IMR-90 (cell line): ENCODE measurements at places on chromosomes 5 and 9. TPM values are rescaled to one million over a fixed set of nuclear protein-coding genes. Genes with fewer than 3 reads are reported as not detected.

DNA sequence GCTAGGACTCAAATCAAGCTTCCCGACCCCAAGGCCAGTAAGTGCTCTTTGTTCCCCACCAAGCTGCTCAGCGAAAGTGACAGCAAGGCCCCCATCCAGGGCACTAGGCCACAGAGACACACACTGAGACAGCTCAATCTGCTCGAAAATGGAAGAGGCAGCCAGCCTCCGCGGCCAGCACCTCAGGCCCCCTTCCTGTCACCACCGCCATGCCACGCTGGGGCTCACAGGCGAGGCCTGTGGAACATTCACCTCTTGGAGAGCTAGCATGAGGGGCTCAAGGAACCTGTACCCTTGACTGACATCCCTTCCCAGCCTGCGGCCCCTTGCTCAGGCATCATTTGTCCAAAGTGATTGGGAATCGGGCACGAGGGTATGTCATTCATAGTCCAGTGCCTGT is 71.4 kb downstream of the PAX5 start:
- H3K4me1 ChIP-seq, result no peaks in the 10 kb centered on the region
- H3K36me3 ChIP-seq, result no peaks in the 10 kb centered on the region
- no peak overlapping the region for H3K27ac ChIP-seq

DNA sequence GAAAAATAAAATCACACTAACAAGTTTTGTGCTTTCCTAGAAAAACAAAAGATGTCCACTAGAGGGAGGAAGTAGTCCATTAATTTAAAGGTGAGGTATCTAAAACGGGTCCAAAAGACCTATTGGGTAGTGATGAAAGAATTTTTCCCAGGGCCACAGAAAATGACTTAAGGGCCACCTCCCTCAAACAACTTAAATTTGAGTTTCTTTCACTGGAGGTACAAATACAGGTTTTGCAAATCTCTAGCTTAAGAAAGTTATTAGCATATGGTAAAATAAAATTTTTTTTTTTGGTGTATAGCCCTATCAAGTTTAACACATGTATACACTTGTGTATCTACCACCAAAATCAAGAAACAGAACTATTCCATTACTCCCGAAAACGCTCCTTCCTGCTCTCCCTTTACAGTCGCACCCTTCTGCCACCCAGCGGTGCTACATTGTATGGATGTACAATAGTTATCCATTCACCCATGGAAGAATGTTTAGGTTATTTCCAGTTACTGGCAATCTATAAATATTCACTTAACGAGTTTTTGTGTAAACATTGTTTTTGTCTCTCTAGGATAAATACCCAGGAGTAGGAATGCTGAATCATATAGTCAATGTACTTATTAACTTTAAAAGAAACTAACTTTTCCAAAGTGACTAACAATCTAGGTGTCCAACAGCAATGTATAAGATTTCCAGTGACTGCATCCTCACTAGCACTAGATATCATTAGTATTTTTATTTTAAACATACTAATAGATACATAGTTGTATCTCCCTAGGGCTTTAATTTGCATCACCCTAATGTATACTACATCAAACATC is 21.9 kb downstream of the DEPDC1B start:
- peak overlapping the region; percentile 29; the same call in 1 of the 2 replicates for H3K27ac ChIP-seq
- H3K27me3 ChIP-seq, result no peaks in the 10 kb centered on the region
- H3K4me1 ChIP-seq, result peaks cover 6% of the 10 kb centered on the region; the same call in 1 of the 2 replicates
- no peaks in the 10 kb centered on the region for H3K36me3 ChIP-seq

DNA sequence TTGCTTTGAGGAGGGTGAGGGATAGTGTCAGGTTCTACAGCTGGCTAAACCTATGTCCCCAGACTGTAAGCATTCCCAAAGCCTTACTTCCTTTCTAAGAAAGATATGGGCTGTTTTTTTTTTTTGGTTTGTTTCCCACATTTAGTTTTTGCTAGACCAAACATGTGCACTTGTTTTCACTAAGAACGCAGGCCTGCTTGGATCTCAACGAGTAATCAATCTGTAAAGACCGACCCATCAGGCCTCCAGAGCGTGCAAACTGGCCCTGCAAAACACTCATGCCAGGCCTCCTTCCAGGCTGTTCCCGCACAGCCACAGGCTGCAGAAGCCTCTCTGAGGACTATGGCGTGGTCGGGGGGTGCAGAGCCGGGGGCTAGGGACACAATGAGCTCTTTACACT is 304.8 kb upstream of the PANK3 start:
- peaks cover 1% of the 10 kb centered on the region; the same call in 1 of the 2 replicates for H3K27me3 ChIP-seq
- H3K4me1 ChIP-seq, result no peaks in the 10 kb centered on the region
- H3K4me3 ChIP-seq, result no peak overlapping the region
- H3K27ac ChIP-seq, result no peak overlapping the region
- no peak for DNase-seq

Gene LCNL1
- not detected in 2 replicates for total RNA-seq

Gene SLC34A3
- total RNA-seq, result not detected in 2 replicates

Gene DDX46
- 26.0 and 31.9 TPM in 2 replicates for total RNA-seq

DNA sequence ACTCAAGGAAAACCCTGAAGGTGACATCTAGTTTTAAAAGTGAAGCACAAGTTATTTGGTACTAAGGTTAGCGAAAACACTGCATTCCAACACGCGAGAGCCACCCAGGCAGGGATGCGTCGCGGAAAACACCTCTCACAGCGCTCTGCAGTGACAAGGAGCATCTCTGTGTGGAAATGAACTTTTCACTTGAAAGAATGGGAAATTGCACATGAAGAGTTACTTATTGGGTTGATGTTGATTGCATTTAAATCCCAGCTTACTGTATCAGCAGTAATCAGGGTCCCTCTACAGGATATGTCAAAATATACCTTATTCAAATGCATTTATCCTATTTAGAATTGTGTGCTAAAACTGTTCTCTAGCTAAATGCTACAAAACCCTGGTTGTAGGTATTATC is 144.4 kb downstream of the BNC2 start:
- peaks cover 4% of the 10 kb centered on the region for H3K36me3 ChIP-seq
- no peaks in the 10 kb centered on the region for H3K27me3 ChIP-seq
- peak overlapping the region; percentile 19; the same call in 1 of the 2 replicates for H3K4me3 ChIP-seq
- H3K27ac ChIP-seq, result peak overlapping the region; percentile 99

- no peaks in the 10 kb centered on the region for H3K36me3 ChIP-seq
- H3K27me3 ChIP-seq, result peaks cover 31% of the 10 kb centered on the region
- H3K4me3 ChIP-seq, result no peak overlapping the region
- DNase-seq, result no peak
- no peak overlapping the region for H3K27ac ChIP-seq
Observed at GRCh38 chr5:133193794-133194193, 142.0 kb downstream of the HSPA4 start.

Gene BASP1
- 39.6 and 70.5 TPM in 2 replicates for total RNA-seq

GRCh38 chr5:53090229-53090628 is 19.3 kb downstream of the MOCS2 start:
- H3K27ac ChIP-seq, result 0 out of 2 replicates have a peak overlapping the region, but pooled peaks have one; percentile 36
- H3K4me1 ChIP-seq, result peaks cover 14% of the 10 kb centered on the region
- no peak overlapping the region for H3K4me3 ChIP-seq
- no peaks in the 10 kb centered on the region for H3K27me3 ChIP-seq

DNA sequence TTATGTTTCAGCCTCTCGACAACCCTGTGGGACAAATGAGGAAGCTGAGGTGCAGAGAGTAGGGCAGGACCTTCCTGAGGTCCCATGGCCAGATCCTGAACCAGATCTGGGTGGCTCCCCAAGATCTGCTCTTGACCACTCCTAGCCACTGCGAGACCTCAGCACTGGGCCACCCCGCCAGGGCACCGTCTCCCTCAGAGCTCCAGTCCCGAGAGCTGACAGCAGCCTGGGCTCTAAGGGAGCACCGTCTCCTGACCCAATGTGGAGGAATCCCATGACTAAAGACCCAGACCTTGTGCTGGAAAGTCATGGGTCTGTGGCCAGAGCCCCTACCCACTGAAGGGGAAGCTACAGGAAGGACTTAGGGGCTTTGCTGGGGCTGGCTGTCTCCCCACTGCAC is 4.5 kb upstream of the LMX1B start:
- no peaks in the 10 kb centered on the region for H3K36me3 ChIP-seq
- no peak for DNase-seq
- H3K4me1 ChIP-seq, result no peaks in the 10 kb centered on the region
- no peak overlapping the region for H3K4me3 ChIP-seq

- no peak overlapping the region for H3K27ac ChIP-seq
- H3K4me3 ChIP-seq, result no peak overlapping the region
- DNase-seq, result peak; percentile 46
- H3K36me3 ChIP-seq, result no peaks in the 10 kb centered on the region
- H3K27me3 ChIP-seq, result no peaks in the 10 kb centered on the region
- H3K4me1 ChIP-seq, result peaks cover 6% of the 10 kb centered on the region; the same call in 1 of the 2 replicates
Observed at GRCh38 chr9:18568973-18569372, 95.0 kb downstream of the ADAMTSL1 start.

Gene C9
- not detected in 2 replicates for total RNA-seq

Gene SNCAIP
- total RNA-seq, result 19.0 and 22.5 TPM in 2 replicates

GRCh38 chr9:137682428-137683105 is 63.8 kb downstream of the EHMT1 start:
- peaks cover 2% of the 10 kb centered on the region; the same call in 1 of the 2 replicates for H3K36me3 ChIP-seq
- no peaks in the 10 kb centered on the region for H3K27me3 ChIP-seq
- peaks cover 16% of the 10 kb centered on the region for H3K4me1 ChIP-seq
- no peak for DNase-seq
- no peak overlapping the region for H3K27ac ChIP-seq
- no peak overlapping the region for H3K4me3 ChIP-seq

- peak; percentile 75 for DNase-seq
- H3K4me1 ChIP-seq, result peaks cover 36% of the 10 kb centered on the region
- H3K4me3 ChIP-seq, result no peak overlapping the region
- H3K27me3 ChIP-seq, result no peaks in the 10 kb centered on the region
- peaks cover 65% of the 10 kb centered on the region for H3K36me3 ChIP-seq
- H3K27ac ChIP-seq, result peak overlapping the region; percentile 13; the same call in 1 of the 2 replicates
Observed at GRCh38 chr5:14463629-14464028, 118.0 kb upstream of the OTULINL start.

Gene FAM200C
- 6.3 and 6.7 TPM in 2 replicates for total RNA-seq

Gene IFNA21
- not detected in 2 replicates for total RNA-seq

GRCh38 chr5:174877987-174878386 is 153.6 kb downstream of the MSX2 start:
- no peak for DNase-seq
- no peak overlapping the region for H3K27ac ChIP-seq
- H3K36me3 ChIP-seq, result no peaks in the 10 kb centered on the region
- H3K27me3 ChIP-seq, result no peaks in the 10 kb centered on the region
- H3K4me1 ChIP-seq, result no peaks in the 10 kb centered on the region

GRCh38 chr9:8555762-8556500 is 756.4 kb upstream of the DMAC1 start:
- H3K4me1 ChIP-seq, result no peaks in the 10 kb centered on the region
- no peaks in the 10 kb centered on the region for H3K36me3 ChIP-seq
- no peaks in the 10 kb centered on the region for H3K27me3 ChIP-seq

- H3K27ac ChIP-seq, result no peak overlapping the region
- H3K36me3 ChIP-seq, result peaks cover 6% of the 10 kb centered on the region; the same call in 1 of the 2 replicates
- DNase-seq, result no peak
- H3K27me3 ChIP-seq, result no peaks in the 10 kb centered on the region
Observed at GRCh38 chr5:179255527-179256327, 89.5 kb downstream of the ADAMTS2 start.

Gene SLC1A3
- total RNA-seq, result 0.56 and 1.3 TPM in 2 replicates

DNA sequence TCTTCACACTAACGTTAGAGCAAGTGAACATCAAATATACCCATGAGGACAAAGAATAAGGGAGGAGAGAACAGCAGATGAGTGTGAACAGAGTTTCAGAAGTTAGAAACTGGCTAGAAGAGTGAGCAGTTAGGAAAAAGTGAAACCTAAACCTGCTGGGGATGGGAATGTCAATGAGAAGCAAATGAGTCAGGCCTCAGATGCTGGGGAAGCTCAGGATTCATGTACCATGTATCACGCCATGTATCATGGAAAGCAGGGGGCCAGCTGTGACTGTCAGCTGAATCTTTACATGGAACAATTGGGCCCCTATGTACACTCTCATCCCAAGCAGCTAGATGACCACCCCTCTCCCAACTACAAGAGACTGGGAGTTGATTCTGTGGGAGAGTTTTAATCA is 16.2 kb downstream of the GDF9 start:
- peaks cover 3% of the 10 kb centered on the region; the same call in 1 of the 2 replicates for H3K4me1 ChIP-seq
- no peak overlapping the region for H3K4me3 ChIP-seq
- H3K36me3 ChIP-seq, result no peaks in the 10 kb centered on the region
- no peaks in the 10 kb centered on the region for H3K27me3 ChIP-seq
- H3K27ac ChIP-seq, result no peak overlapping the region
- peak; percentile 84 for DNase-seq

- peaks cover 5% of the 10 kb centered on the region for H3K4me1 ChIP-seq
- H3K27me3 ChIP-seq, result peaks cover 46% of the 10 kb centered on the region
- no peak for DNase-seq
- no peaks in the 10 kb centered on the region for H3K36me3 ChIP-seq
- no peak overlapping the region for H3K4me3 ChIP-seq
- no peak overlapping the region for H3K27ac ChIP-seq
Observed at GRCh38 chr9:107024193-107024592, 161.2 kb downstream of the ZNF462 start.

Gene CENPP
- 1.4 and 3.6 TPM in 2 replicates for total RNA-seq

Gene WDR38
- not detected in 2 replicates for total RNA-seq

DNA sequence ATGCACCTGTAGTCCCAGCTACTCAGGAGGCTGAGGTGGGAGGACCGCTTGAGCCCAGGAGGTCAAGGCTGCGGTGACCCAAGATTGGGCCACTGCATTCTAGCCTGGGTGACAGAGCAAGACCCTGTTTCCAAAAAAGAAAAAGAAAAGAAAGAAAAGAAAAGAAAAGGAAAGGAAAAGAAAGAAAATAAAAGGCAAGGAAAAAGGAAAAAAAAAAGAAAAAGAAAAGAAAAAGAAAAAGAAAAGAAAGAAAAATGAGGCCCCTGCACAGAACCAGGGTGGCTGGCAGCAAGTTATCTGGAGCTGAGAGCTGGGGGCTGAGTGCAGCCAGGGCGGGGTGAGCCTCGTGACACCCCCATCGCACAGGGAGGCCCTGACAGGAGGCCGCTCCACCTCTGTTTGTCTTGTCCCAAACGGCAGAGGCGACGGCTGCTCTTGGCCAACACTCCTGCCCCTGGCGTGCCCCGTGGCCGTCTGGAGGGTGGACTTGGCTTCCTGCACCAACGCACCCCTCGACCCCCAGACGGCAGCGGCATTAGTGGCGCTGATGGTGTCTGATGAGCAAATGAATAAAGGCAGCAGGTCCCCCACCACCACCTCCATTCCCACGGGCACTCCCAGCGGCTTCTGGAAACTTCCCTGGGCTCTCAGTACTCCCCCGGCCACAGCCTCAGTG is 16.7 kb downstream of the EXD3 start:
- no peaks in the 10 kb centered on the region for H3K36me3 ChIP-seq
- no peak overlapping the region for H3K27ac ChIP-seq
- DNase-seq, result no peak
- no peak overlapping the region for H3K4me3 ChIP-seq
- no peaks in the 10 kb centered on the region for H3K27me3 ChIP-seq

DNA sequence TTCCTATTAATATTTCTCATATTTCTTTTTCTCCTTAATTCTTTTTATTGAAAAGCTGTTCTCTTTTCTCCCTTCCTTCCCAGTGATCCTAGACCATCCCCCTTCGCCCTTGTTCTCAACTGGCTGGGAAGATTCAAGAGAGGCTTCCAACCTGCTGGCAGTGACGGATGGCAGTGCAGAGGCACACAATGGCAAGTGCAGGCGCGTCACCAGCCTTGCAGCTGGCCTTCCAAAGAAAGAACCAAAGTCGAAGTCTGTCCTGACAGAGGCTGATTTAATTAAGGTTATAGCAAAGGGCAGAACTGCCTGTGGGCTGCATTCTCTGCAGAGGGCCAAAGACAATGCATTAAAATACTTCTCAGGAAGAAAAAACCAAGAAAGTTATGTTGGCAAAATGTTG is 7.4 kb downstream of the CEMIP2 start:
- DNase-seq, result no peak
- H3K4me1 ChIP-seq, result peaks cover 17% of the 10 kb centered on the region
- no peaks in the 10 kb centered on the region for H3K36me3 ChIP-seq
- no peaks in the 10 kb centered on the region for H3K27me3 ChIP-seq
- peak overlapping the region; percentile 25; the same call in 1 of the 2 replicates for H3K27ac ChIP-seq
- H3K4me3 ChIP-seq, result no peak overlapping the region

- H3K27me3 ChIP-seq, result no peaks in the 10 kb centered on the region
- no peaks in the 10 kb centered on the region for H3K4me1 ChIP-seq
- no peaks in the 10 kb centered on the region for H3K36me3 ChIP-seq
- no peak for DNase-seq
- H3K4me3 ChIP-seq, result no peak overlapping the region
- no peak overlapping the region for H3K27ac ChIP-seq
Observed at GRCh38 chr9:1300941-1301340, 250.8 kb downstream of the DMRT2 start.
